ENCODE measurements at places on chromosomes 2 and 18.

- no peak for DNase-seq
Measured at GRCh38 chr2:159201360-159202063, 85.0 kb downstream of the WDSUB1 start.

DNA sequence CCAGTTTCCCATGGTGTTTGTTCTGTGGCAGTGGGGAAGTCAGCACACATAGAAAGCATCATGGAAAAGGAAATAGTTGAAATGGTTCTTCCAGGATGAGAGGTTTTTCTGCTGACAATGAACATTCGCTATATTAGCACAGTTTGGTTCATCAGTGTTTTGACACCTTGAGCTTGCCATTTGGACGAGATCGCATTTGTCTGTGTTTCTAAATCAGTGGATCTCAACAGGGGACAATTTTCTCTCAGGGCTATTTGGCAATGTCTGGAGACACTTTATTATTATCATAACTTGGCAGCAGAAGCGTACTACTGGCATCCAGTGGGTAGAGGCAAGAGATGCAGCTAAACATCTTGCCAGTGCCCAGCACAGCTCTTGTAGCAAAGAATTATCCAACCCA lies 74.6 kb downstream of the CD8B2 start:
- no peak for DNase-seq

GRCh38 chr2:195766691-195767090 lies 109.7 kb downstream of the SLC39A10 start:
- DNase-seq = no peak

- no peak for DNase-seq
Measured at GRCh38 chr18:37624318-37624717, 58.7 kb upstream of the CELF4 start.

Data from cortex of kidney (tissue), 1 donor.